NCI-H1048 (cell line): ENCODE measurements at places on chromosomes 16 and 17.

GRCh38 chr16:18855196-18855595, 53.8 kb upstream of the ARL6IP1 start:
- no peak for DNase-seq

- DNase-seq, result no peak
Measured at GRCh38 chr16:73000907-73001521, 46.9 kb downstream of the ZFHX3 start.

GRCh38 chr17:82342361-82343079, 9.0 kb upstream of the SECTM1 start:
- no peak for DNase-seq

DNA sequence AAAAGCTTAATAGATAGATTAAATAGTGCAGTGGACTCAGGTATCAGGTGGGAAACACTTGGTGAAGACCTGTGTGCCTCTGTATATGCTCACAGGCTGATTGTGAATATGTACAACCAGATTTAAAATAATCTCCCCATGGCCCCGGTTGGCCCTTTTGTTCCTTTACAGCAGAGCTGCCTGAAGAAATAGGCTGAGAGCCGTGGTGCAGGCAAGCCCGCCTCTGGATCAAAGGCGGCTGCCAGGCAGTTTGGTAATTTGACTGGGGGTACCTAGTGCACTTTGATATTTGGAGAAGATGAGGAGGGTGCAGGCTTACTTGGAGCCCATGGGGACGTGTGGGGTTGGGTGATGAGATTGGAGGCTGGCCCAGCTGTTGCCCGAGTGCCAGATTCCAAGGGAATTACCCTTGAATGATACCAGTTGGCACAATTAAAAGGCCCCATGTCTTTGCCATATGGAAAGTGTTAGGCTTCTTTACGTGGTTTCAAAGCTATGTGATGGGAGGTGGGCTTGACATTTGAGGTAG, 5.0 kb downstream of the NKD1 start:
- DNase-seq, result no peak

DNA sequence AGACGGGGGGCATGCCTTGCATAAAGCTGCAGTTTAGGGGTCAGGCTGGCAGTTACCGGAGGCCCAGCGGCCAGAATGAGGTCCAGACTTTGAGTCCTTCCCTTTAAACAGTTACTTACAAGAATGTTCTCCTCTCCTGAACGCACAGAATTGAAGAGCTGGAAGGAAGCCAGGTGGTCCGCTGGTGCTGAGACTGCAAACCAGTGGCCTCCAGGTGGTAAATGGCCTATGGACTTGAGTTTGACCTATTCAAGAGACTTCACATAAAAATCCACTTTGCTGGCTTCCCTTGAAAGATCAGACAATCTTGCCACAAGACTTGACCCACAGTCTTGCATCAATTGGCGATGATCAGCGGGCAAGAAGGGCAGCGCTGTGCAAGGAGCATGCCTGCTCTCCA, 14.7 kb upstream of the SEZ6 start:
- DNase-seq, result no peak

DNA sequence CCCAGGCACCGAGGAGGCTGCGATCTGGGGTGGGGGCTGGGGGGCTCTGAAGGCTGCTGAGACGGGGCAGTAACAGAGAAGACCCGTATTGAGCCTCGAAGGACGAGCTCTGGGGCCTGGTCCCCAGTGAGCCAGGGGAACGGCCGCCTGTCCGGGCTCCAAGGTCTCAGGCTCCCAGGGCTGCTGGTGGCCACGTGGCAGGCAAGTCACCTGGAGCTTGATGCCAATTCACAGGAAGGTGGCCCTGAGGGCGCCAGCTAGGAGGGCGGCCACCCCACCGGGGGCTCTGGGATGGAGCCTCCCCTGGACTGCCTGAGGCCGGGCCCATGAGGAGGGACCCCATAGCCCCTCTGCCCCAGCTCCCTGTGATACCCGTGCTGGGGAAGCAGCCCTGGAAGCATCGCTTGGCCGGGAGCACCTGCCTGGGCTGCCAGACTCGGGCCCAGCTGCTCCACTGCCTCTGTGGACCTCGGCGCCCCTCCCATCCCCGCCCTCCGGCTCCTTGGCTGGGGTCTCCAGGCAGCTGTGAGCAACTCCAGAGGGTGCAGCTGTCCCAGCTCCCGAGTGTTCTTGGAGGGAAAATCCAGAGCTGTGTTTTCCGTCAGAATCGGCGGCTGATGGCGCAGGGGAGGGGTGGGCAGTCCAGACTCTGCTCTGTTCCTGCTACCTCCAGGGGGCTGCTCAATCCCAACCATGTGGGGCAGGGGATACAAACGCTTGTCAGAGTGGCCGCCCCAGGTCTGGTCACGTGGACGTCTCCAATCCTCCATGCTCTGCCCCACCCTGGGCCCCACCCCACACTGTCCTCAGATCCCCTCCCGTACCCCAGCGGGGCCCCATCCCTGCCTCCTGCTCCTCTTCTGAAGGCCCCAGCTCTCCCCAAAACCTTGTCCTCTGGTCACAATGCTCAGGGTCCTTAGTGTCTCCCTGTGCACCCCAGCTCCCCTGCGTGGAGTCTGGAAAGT, 67.2 kb upstream of the GNG13 start:
- no peak for DNase-seq

GRCh38 chr17:49494986-49495841, at the start of gene NGFR:
Gene NGFR, plus strand, starts transcription at chr17:49495293. Its CDS starts 125 bp downstream, at chr17:49495418.
- DNase-seq, result no peak

GRCh38 chr16:14013571-14014283, 57.4 kb upstream of the MRTFB start:
- no peak for DNase-seq

DNA sequence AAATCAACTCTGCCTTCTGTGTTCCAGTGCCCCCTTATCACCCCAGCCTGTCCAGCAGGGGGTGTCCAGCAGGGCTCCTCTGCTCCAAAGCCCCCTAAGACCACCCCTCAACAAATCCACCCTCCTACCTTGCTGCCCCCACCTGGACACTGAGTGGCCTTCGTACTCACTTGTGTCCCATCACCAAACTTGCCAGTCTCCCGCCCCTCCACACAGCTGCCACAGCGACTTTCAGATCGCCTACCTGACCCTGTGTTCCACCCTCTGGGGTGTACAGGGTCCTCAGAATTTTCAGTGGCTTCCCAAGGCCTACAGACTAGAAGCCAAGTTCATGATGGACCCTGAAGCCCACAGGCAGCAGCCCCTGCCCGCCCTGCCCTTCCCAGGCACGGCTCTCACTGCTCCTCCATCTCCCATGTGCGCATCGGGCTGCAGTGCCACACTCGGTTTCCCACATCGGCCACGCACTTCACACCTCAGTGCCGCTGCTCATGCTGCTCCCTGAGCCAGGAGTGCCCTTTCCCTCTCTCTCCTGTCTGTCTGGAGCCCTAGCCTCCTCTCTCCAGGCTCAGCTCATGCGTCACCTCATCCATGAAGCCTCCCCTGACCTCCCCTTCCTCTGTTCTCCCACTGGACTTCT, 11.8 kb downstream of the KCNH6 start:
- no peak for DNase-seq

DNA sequence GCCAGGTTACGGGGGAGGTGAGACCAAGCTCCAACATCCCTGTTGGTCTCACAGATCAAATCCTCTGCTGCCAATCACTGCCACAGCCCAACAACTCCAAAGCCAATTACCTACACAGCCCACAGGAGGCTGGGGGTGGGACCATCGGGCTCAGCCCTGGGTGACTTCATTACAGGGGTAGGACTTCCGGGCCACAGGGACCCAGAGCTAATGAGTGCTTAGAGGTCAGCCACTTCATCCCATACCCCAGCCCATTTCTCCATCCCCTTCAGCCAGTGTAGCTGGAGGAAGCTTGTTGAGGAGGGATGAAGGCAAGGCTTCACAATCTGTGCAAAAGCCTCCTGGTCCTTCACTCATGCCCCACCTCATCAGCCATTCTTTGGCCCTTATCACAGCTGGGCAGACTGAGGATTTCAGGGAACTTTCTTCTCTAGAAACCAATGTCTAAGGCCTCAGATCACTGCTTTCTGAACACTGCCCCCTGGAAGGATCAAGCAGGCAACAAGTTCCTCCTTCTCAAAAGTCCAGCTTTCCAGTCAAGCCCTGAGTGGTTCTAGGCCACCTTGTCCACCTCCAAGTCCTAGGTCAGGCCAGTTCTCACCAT, 5.8 kb downstream of the FOXN1 start:
- no peak for DNase-seq

GRCh38 chr17:57135789-57136291, 50.8 kb downstream of the AKAP1 start:
- DNase-seq, result no peak

DNA sequence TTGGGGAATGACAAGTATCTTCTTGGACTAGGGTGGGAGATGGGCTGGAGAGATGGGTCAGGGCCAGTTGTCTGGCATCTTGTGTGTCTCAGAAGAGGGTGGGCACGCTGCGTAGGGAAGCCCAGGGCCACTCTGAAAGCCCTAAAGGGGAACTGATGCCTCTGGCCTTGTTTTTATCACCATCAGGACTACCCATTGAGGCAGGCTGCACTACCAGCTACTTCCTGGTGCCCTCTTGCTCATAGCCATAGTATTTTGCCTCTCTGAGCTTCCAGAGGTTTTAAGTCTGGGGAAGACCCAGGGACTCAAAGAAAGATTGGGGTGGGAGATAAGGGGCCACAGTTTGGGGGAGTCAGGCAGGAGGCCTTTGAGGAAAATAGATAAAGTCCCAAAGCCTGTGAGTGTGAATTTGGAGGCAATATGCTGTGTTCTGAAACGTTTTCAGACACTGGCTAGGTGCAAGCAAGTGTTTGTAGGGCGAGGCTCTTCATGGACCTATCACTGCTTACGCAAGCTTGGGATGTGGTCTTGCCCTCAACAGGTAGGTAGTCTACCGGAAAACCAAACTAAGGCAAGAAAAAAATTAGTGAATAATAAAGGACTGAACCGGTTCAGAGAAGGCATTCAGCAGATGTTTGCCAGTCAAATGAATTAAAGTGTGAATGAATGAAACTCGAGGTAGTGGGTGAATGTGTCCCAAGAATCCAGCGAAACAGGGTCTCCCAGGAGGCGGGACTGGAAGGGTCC, 688 bp upstream of the ITGB3 start:
- no peak for DNase-seq

GRCh38 chr16:64356267-64356666, 765.6 kb downstream of the CDH11 start:
- DNase-seq, result no peak

DNA sequence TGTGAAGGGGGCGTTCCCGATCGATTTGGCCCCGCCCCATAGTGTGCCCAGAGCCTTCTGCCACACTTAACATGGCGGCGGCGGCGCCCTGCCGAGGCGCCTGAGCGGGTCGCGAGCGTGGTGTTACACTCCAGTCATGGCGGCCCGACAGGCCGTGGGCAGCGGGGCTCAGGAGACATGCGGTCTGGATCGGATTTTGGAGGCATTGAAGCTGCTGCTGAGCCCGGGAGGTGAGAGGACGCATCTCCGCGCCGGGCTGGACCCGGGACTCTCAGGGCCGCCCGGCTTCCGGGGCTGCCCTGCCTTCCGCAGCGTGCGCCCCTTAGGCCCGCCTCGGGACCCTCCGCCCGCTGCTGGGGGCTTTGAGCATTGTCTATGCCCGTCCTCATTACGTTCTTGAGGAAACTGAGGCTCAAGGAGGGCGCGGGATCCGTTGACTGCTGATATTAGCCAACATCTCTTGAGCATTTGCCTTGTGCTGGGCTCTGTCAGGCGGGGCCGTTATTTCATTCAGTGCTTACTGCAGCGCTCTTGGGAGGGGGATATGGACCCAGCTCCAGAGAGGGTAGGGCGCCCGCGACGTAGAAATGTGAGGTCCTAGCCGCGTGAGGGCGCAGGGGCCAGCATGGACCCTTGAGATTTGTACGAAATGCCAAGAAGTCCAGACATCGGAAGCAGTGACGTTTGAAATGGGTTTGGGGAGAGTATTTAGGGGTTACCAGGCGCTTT, at the start of gene TANGO6:
Gene TANGO6, plus strand, starts transcription at position 50 of the 729 bp plus-strand sequence. Its CDS starts 87 bp downstream, at position 137.
- DNase-seq, result no peak

DNA sequence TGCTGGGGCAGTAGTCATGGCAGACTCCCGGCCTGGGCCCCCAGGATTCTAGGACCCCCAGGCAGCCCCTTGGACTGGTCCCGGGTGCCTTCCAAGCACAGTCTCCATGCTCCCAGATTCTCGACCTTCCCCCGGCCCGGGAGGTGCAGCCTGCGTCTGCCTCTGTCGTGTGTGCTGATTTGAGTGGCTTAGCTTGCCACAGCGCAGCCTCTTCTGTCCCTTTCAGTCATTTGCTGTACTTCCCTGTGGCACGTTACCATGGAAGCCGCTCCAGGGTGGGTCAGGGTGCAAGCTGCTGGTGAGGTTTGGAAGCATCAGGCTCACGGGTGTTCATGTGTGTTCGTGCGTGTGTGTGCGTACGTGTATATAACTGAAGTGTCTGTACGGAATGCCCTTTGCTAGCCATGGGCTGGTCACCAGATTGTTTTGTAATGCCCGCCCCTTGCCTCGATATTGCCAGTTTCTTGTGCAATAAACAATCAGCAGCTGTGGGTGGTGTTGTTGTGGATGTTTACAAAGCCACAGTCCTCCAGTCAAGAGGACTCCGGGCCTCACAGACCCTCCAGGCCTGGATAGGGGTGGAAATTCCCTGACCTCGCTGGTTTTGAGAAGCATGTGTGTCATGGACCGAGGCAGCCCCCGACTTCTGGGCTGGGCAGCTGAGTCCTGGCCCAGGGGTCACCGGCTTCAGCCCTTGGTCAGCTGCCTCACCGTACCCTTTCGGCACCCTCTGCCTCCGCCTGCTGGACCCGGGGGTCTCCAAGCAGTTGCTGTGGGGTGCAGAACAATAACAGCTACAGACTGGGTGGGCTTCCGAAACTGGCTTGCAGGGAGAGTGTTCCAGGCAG, 9.7 kb upstream of the CLEC18A start:
- no peak for DNase-seq

DNA sequence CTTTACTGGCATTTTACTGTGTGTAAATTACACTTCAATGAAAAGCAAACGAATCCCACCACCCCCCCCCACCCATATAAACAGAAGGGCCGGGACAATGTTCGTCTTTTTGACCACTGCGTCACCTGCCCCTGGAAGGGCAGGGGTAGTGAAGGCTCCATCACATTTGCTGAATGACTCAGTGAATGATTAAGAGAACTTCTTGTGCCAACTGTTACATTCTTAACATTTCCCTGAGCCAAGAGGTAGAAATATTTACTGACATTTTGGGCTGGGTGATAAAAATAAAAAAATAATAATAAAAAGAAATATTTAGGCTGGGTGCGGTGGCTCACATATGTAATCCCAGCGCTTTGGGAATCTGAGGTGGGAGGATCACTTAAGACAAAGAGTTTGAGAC, 24.1 kb downstream of the C16orf96 start:
- DNase-seq, result no peak

DNA sequence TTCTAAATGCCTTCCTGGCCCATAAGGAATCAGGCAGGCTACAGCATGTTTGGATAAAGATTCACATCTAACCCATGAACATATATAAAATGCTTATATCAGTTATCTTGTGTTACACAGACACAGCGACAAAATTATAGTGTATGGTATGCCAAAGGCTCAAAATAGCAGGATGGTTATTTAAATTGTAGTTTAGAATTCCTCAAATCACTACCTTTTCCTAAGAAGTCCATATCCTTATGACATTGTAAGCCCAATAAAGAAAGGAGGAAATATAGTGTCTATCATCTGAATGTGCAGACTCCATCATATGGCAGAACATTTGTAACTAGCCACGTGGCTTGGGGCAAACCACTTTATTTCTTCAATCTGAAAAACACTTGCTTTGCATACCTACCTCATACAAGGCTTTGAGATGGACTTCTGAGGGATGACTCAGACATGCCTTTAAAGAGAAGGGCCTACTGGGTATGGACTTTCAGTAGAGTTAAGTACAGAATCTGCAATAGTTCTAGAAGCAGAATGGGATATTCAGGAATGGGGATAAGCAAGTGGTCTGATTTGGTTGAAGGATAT, 12.1 kb upstream of the DHX8 start:
- DNase-seq, result no peak

- DNase-seq, result no peak
Measured at GRCh38 chr17:50872710-50873424, 6.7 kb upstream of the TOB1 start.

- no peak for DNase-seq
Measured at GRCh38 chr17:79977708-79978547, 57.7 kb downstream of the TBC1D16 start.
